Adipocyte (in vitro differentiated cells): ENCODE measurements at places on chromosomes 2 and 18.
A peak's percentile ranks its signal among the peaks of the same experiment; 100 is the strongest.

- DNase-seq = no peak
Measured at GRCh38 chr18:58148954-58149471, 105.0 kb downstream of the NEDD4L start.

DNA sequence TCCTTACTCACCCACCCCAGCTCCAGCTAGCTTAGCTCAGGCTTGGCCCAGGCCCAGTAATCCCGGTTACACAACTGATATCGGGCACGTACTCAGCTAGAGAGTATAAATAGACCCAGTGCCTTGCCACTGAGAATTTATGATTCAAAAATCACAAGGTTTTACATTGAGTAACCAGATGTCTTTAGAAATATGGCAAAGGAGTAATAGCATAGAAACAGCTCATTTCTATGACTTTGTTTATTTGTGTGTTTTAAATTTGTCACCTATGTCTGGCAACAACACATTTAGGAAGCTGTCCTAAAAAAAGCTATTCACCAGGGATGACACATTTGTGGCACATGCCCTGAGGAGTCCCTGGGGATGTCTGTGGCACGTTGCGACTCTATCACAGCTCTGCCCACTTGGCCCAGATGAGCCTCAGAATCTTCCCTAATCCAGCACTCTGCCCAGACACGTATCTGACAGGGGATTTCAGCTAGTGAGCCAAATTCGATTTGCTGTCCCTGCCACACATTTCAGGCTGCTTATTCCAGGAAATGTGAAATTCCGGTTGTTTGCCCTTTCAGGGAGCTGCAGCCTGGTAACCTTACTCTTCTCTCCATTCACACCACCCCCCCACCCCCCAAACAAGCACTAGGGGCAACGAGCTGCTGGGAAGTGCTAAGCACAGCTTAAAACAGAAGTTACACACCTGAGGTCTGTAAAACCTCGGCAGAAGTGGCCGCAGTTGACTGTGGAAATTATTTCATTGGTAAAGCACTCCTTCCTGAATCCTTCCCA, 85.4 kb upstream of the ZCCHC2 start:
- DNase-seq = peak; percentile 88

DNA sequence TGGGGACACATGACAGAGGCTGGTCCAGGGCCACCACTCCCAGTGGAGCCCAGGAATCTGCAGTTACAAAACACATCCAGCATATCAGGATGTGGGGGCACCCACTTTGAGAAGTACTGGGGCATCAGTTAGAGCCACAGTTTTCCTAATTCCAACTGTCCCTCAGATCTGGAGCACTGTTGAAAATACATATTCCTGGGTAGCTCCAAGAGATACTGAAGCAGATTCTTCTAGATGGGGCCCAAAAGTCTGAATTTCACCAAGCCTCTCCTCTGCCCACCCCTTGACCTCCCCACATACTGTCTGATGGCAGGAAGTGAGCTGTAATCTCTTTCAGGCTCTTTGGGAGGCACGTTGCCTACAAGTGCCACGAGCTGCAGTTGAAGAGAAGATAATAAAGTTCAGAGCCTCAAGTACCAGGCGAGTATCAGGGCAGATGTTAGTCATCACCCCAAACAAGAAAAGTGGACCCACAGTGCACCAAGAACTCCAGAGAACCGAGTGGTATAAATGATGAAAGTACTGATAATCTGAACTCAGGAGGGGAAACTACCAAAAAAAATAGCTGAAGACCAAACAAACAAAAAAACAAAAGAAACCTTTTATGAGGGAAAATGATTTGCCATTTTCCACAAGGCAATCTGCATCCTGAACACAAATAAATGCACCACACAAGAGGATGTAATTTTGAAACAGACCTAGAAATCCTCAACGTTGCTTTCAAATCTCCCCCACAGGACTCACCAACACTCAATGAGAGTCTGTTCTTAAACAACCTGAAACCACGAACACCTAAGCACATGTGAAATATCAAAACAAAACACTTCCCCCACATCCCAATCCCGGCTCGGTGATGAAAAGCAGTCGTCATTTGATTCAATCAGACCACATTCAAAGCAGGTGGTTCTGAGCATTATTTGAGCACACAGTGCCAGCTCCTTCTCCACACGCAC, 98.7 kb downstream of the TCF4 start:
- no peak for DNase-seq

DNA sequence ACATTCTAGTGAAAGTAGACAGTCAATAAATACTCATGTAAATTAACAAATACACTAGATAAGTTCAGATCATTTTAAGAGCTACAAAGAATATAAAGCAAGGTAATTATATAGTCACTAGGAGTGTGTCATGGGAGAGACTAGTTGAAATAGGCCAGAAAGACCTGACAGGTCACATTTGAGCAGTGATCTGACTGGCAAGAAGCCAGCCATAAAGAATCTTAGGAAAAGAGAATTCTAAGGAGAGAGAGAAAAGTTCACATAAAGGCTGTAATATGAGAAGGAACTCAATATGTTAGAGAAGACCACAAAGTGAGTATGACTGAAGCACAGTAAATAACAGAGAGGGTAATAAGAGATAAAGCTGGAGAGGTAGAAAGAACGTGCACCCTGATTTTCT, 31.2 kb downstream of the VSNL1 start:
- DNase-seq = no peak

GRCh38 chr18:46920067-46920466, 2.7 kb downstream of the KATNAL2 start:
- DNase-seq = no peak

GRCh38 chr2:190412966-190413365, 4.8 kb downstream of the MFSD6 start:
- DNase-seq = no peak

DNA sequence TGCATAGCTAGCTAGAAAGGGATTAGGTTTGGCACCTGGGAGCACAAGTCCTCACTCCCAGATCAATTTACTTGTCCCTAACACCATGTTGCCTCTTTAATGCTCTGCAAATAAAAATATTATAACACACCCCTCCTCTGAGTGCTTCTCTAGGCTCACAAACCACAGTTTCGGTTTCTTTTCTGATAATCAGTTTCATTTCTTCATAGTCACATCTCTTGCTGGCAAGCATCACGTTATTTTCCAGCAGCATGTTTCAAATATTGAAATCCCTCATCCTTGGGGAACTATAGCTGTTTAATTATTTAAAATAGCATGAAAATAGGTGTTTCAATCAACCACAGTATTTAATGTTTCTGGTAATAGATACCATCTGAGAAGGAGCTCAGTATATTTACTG, 13.9 kb upstream of the SMCHD1 start:
- DNase-seq = peak; percentile 35

- peak; percentile 25 for DNase-seq
Measured at GRCh38 chr2:97673182-97673914, 3.8 kb downstream of the C2orf92 start.

GRCh38 chr2:38129481-38129880, 53.5 kb upstream of the CYP1B1 start:
- DNase-seq = no peak

- DNase-seq = peak; percentile 15
Measured at GRCh38 chr2:228699400-228699799, 517.9 kb upstream of the SPHKAP start.

DNA sequence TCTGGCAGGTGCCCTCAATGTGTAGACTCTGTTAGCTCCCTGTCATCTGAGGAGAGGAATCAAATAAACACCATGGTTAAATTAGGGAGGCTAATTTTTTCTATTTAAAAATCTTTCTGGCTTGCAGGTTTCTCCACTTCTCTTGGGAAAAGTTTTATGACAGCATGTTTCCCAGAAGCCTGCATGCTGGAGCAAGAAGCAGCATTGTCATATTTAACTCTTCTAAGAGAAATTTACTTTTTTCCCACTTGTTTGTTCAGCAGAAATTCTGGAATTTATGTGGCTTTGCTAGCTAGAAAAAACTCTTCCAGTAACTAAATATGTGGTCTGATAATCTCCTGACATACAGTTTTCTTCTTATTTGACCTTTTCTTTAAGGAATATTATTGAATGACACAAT, 230.5 kb downstream of the PARD3B start:
- DNase-seq = no peak

DNA sequence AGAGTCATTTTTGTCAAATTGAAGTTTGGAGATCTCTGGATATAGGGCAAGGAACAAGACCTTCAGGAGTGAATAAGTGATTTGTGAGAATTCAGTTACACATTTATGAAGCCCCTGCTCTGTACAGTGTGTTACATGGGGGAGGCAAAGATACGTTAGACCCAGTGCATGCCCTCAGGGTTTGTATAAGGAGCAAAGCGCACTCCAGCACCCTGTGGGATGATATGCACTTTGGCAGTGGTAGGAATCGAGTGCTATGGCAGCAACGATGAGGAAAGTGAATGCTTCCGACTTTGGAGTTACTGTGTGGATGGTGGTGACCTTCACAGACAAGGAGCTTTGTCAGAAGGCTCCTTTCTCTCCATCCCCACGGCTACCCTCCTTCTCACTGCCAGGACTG, 74.3 kb upstream of the ALPP start:
- DNase-seq = no peak

- no peak for DNase-seq
Measured at GRCh38 chr2:135885709-135886108, 9.5 kb upstream of the MCM6 start.

DNA sequence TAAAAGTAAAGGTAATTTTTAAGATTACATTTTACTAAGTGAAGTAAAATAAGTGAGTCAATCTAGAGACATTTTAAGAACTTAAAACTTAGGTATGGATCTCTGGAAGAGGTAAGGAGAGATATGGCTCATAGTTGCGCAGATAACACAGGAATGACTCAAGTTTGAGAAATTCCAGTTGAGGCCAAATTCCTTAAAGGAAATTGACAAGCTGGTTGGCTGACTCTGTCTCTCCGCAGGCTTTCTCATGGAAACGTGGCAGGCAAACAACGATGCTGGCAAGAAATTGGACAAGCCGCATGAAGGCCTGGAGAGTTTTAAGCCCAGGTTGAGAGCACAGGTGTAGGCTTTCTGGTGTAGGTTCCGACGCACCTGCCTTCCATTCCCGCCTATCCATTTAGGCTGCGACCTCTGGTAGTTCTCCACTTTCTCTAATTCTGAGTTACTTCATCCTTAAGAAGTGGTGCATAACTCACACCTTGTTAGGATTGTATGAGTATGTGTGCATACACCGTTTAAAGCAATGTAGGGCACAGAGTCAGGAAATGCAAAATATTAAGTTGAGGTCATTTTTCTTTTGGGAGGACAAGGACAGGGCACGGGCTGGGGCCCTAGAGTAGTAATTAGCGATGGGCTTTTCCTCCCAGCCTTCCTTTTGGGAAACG, 589 bp upstream of the DAW1 start:
- DNase-seq = peak; percentile 66

- DNase-seq = no peak
Measured at GRCh38 chr18:67183398-67183797, 333.1 kb downstream of the DSEL start.

DNA sequence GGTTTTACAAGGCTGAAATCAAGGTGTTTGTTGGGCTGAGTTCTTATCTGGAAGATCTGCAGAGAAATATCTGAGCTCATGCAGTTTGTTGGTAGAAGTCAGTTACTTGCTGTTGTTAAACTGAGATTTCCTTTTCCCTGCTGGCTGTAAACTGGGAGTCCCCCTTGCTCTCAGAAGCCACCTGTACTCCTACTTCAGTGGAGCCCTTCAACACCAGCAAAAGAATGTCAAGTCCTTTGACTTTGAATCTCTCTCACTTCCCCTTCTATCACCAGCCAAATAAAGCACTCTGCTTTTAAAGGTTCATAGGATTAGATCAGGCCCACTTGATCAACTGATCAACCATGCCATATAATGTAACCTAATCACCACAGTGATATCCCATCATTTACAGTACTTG, 252.2 kb upstream of the CDH7 start:
- no peak for DNase-seq

DNA sequence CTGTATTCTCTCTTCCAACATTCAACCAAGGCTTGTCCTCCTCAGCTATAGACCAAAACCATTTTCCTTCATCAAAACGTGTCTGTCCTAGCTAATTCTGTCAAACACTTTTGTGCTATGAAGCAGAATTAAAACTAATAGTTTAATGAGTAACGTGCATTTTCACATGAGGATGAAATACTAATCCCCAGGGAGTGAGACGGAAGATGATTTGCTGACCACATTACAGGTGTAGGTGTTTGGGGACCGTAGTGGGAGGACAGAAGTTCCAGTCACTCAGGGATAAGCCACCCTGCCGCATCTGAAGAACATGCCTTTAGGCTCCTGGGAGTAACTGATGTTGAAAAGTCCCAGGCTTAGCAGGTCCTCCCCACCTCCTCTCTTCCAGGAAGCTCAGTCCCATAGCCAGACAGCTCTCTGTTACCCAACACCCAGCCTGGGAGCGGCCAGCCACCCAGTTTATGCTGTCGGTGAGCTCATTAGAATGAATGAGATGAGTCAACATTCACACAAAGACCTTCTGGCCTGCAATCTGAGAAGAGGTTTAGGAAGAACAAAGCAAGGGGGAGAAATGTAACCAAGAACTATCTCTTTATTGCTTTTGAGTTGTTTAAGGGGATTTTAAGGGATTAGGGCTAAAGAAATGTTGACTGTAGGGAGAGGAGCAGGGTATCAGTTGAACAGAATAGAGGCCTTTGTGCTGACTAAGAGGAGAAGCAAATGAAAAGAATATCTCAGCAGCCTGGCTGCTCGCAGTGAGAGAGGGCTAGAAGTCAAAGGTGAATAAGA, 122.5 kb downstream of the FOXI3 start:
- DNase-seq = peak; percentile 7

DNA sequence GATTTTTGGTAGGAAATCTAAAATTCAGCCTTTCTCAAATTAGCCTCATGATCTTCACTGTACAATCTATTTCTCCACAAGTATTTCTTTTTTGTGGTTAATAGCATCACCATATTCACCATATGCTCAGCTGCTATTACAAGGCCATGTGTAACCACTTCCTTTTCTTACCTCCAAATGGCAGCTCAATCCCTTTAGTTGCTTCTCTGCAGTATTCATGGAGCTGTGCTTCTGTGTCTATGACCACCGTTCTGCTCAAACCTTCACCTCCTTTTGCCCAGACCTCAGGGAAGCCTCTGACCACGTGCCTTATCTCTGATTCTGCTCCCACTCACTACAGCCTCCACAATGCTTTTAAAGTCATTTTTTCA, 126.7 kb upstream of the TMEM200C start:
- DNase-seq = no peak

- no peak for DNase-seq
Measured at GRCh38 chr2:128580988-128581848, 262.6 kb upstream of the HS6ST1 start.

- DNase-seq = peak; percentile 55
Measured at GRCh38 chr2:160752475-160753330, 259.1 kb upstream of the RBMS1 start.

DNA sequence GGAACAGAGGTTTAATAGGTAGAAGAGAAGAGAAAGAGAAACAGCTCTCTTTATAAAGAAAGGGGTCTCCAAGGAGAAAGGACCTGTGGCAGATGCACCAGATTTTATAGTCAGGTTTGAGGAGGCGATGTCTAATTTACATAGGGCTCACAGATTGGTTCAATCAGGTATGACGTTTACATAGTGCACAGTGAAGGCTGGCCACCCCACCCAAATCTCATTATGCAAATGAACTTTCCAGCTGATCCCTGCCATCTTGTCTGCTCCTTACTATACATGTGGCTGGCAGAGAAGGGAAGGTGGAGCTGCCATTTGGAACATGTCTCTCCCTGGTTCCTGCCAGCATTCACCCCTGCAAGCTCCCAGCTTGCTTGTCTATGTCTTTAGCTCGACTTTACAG, 557.8 kb downstream of the SUCLG1 start:
- no peak for DNase-seq
